Stimulated activated CD4-positive, alpha-beta T cell treated with anti-CD3 and anti-CD28 coated beads, Interleukin-1b, Interleukin-23, amount 100 ng/mL, for 4 hours (primary cell): ENCODE measurements at places on chromosomes 16 and 17.

- no peak for DNase-seq
Observed at GRCh38 chr17:61461586-61461966, 9.4 kb downstream of the TBX4 start.

- DNase-seq = no peak
Observed at GRCh38 chr16:69116906-69117305, 11.5 kb downstream of the HAS3 start.

DNA sequence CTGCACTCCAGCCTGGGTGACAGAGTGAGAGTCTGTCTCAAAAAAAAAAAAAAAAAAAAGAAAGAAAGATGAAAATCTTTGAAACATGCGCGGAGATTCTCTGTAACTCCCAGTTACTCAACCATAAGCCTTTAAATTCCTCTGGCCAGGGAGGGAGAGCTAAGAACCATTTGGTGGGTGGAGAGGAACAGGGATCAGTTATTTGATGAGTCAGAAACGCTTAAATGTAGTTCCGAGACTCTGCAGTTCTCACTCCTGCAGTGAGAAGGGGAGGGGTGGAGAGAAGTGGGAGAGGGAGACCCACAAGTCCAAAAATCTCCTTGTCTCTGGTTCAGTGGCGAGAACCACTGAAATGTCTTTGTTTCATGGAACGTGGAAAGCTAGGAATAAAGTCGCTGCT is 266.7 kb downstream of the SOX9 start:
- DNase-seq = no peak

- DNase-seq = no peak
Observed at GRCh38 chr16:2160915-2161551, 5.5 kb downstream of the TRAF7 start.

DNA sequence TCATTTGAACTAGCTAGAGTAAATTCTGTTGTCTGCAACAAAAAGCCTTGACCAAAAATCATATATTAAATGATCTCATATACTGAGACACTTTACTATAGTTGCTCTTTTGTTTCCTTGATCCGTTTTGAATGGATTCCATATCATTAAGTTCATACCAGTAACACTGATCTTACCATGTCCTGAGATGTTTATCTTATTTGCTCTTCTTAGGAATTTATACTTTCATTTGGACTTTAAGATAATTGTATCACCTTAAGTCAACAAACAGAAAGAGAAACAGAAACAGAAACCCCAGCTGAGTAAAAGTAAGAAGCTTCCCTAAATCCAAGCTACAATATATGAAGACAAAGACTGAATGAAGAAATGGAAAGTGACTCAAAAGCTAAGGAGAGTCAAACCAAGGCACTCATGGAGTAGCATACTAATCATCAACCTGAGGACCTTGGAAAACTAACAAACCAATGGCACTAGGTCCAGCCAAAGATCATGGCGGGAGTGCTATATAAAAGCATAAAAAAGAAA is 106.5 kb upstream of the COX10 start:
- DNase-seq = no peak

DNA sequence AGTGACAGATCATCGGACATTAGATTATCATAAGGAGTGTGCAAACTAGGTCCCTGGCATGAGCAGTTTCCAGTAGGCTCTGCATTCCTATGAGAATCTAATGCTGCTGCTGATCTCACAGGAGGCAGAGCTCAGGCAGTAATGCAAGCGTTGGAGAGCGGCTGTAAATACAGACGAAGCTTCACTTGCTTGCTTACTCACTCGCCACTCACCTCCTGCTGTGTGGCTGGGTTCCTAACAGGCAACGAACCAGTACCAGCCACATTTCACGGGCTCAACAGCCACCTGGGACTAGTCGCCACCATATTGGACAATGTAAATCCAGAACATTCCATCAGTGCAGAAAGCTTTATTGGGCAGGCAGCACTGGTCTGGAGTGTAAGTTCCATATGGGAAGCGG is 7.7 kb downstream of the JPH3 start:
- DNase-seq = no peak

DNA sequence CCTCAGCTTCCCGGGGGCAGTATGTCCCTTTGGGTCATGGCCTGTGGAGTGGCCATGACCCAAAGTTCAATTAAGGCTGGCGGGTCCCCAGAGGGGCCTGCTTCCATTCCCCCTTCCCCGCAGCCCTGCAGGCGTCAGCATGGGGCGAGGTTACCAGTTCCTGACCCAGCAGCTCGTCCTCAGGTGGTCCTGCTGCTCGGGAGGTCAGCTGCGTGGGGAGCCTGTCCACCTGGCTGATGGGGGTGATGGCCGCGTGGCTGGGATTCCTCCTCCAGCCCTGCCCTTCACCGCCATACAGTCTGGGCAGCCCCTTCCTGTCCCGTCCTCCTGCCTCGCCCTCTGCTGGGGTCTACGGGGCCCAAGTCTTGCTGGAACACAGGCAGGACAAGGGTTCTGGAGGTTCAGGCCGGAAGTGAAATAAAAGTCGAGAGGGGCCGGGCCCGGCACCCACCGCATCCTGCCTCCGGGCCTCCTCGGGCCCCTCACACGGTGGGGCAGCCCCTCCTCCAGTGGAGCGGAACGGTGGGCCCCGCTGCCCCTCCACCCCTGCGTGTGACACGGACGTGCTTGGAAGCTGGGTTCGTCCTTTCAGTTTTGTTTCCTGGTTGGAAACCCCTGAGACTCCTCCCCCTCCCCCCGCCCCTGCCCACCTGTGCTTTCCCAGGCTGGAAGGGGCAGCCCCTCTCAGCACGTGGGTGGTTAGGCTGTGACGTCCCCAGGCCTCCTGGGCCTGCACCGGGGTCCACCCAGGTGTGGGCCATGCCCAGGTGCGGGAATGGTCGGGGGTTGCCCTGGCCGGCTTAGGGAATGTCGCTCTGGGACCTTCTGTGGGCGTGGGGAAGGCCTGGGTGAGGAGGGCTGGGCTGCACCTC is 6.8 kb downstream of the UBALD2 start:
- DNase-seq = peak; percentile 81

DNA sequence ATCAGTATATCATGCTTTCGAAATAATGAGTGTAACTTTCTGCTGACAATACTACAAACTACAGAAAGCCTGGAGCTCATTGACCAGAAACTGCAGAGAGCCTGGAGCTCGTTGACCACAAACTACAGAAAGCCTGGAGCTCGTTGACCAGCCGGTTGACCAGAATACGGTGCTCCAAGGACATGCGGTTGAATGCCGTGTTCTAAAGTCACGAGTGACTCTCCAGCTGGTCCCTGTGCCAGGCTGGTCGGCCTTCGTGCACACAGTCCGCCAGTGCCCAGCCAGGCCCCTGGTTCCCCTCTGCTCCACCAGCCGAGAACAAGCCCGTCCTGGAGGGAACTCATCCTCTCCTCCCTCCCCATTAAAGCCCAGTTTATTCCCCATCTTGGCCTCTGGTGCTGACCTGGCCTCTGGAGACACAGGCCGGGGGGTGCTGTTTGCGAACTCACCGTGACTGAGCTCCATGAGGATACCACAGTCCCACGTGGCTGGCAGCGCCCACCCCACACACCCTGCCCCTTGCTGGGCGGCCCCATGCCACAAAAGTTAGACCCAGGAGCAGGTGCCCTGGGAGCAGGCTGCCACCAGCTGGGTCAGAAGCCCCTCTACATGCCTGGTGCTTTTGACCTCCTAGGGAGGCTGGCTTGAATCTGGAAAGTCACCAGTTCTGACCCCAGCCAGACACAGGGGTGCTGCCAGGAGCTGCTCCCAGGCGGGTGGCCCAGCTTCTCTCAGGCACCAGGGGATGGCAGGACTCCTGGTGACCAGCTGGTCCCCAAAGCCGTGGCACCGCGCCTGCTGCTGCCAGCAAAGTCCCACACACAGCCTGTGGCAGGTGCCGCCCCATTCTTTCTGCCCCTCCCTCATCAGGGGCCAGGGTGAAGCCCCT is 15.5 kb upstream of the CDH15 start:
- DNase-seq = no peak

- DNase-seq = no peak
Observed at GRCh38 chr16:68752602-68753001, 15.5 kb downstream of the CDH1 start.

GRCh38 chr17:17495536-17496188 is 533 bp downstream of the RASD1 start:
- DNase-seq = no peak

DNA sequence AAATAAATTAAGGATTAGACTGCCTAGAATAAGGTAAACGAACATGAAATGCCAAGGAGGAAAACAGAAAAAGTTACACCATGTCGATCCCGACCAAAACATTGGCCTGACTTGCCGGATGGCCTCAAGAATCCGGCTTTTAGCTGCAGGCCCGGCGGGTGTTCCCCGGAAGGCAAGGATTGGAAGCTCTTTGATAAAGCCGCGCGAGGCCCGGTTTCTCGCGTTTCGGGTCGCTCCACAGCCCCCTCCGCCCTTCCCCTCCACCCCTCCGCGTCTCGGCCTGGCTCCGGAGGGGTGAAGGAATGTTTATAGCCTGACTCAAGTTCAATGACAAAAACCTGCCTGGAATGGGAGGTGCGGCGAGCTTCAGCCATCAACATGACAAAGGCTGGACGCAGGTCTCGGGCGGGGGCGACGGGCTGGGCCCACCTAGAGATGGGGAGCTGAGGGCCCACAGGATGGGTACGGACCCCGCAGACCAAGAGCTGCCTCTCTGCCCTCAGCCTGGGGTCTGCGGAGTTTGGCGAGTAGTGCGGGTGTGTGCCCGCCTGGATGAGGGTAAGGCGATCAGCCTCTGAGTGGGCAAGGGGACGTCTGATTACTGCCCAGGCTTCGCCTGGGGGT is 2.6 kb downstream of the PRAC1 start:
- no peak for DNase-seq
